ENCODE measurements at places on chromosomes 1 and 21.

- DNase-seq: no peak
Observed at GRCh38 chr21:34358866-34359265, 4.9 kb upstream of the KCNE2 start.

GRCh38 chr1:82517586-82517985, 716.9 kb downstream of the ADGRL2 start:
- no peak for DNase-seq

GRCh38 chr1:246629030-246629429, 62.8 kb downstream of the CNST start:
- DNase-seq: no peak

GRCh38 chr1:51342591-51343206, 12.3 kb upstream of the TTC39A start:
- DNase-seq: no peak

GRCh38 chr1:93414749-93415148, 33.2 kb upstream of the FNBP1L start:
- DNase-seq: no peak
